Esophagus squamous epithelium (tissue), 5 donors: ENCODE measurements at places on chromosomes 7 and 10.

GRCh38 chr7:12570168-12570533 is 369 bp upstream of the SCIN start:
- DNase-seq: no peak

DNA sequence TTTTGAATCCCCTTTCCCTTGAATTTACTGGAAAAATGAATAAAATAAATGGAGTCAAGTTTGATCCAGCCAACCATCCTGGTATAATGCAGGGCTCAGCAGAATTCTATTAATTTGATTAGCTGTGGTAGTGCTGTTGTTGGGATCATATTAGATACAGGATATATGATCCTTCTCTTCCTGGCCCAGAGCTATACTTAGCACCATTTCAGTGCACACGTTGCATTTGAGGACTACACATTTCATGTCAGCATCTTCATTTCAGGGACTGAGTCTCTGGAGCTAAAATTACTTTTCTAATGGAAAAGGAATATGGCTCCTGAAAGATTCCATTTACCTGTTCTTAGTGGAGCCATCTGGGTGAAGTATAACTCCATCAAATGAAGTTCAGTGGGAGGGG is 240.3 kb downstream of the BMPER start:
- no peak for DNase-seq

DNA sequence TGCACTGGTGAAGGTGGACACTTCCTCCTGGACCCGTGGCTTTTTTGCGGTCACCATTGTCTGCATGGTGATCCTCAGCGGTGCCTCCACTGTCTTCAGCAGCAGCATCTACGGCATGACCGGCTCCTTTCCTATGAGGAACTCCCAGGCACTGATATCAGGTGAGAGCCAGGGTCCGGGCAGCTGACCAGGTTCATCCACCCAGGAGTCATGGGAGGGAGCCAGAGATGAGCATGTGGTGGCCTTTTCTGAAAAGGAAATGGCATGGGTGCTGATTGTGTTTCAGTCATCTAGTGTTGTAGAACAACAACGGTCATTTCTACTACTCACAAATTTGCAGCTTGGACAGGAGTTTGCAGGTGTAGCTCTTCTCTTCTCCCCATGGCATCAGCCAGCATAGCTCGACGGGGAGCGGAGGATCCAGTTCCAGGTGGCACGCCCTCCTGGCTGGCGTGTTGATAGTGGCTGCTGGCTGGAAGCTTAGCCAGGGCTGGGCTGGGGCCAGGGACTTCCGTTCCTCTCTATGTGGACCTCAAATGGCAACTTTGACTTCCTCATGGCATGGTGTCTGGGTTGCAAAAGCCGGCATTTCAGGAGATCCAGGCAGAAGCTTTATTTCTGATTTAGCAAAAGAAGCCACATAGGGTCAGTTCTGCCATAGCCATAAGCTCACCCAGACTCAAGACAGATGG is 32.7 kb downstream of the SLC29A3 start:
- no peak for DNase-seq

DNA sequence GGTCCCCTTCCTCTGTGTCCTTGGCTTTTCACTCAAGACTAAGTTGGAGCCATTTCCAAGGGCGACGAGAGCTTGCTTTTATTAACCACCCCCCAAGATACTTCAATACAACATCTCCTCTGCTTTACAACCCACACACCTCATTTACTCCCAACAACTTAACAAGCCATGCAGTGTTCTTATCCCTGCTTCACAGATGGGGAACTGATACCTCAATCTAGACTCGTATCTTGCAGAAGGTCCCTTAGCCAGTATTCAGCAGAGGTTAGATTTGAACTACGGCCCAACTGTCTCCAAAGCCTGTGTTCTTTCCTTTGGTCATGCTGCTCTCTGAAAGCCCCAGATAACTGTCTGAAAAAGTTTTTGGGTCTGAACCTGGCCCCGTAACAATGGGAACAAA is 444.8 kb downstream of the GRID1 start:
- DNase-seq: no peak

DNA sequence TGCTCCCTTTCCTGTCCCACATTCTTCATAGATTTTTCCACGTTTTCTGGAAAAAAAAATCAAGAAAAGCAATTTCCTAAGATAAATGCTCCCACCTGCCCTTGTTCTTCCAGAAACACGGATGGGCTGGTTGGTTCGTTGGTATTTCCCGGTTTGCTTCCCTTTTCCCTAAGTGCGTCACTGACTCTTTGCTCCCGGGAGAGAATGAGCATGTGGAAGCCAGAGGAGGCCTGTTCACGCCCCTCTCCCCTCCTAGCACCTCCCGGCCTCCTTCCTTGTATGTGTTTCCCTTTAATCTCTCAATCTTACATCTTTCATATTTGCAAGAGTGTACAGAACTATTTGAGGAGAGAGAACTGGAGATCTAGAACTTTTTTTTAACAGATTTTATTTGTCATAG is 442.0 kb downstream of the GFRA1 start:
- DNase-seq: no peak

DNA sequence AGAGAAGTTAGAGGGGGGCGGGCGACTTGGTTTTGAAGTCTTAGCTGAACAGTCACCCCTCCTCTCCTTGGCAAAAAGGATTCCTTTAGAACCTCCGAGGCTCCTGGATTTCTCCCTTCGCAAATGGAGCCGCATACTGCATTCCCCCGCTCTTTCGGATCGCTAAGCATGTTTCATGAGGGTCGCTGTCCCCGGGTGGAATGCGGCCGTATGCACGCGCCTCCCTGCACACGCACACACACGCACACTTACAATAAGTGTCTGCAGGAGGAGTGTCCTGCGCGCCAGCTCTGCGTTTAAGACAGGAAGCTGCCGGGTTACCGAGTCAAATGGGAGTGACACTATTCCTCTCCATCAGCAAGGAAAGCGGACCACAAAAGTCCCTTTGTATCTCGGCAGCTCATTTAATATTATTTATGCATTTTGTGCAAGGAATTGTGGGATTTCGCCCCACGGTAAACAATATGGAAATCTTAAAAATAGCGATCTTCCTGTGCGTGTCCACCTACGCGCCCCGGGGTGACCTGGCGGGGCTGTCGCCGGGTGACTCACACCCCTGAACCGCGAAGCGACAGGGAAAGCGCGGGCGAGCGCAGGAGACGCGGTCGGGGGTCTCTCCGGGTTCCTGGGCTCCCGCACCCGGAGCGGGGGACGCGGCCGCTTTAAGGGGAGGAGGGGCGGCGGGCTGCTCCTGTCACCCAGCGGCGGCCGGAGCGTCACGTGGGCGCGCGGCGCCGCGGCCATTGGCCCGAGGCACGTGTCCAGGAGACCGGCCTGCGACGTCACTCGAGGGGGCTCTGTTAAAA is 988 bp upstream of the EN2 start:
- DNase-seq: no peak
